Activated naive CD4-positive, alpha-beta T cell treated with anti-CD3 and anti-CD28 coated beads, Interleukin-2, amount 50 U/mL, for 16 hours (primary cell): ENCODE measurements at places on chromosomes 1 and 21.

- DNase-seq, result no peak
These were observed 606.5 kb upstream of the CAMK1G start for GRCh38 chr1:208977012-208977411.

GRCh38 chr1:177275736-177276135 lies 105.0 kb downstream of the BRINP2 start:
- DNase-seq, result no peak

- DNase-seq, result no peak
These were observed 128.9 kb upstream of the DNAH14 start for GRCh38 chr1:224800486-224801119.

- no peak for DNase-seq
These were observed 21.2 kb downstream of the MCM3AP start for GRCh38 chr21:46264046-46264689.

DNA sequence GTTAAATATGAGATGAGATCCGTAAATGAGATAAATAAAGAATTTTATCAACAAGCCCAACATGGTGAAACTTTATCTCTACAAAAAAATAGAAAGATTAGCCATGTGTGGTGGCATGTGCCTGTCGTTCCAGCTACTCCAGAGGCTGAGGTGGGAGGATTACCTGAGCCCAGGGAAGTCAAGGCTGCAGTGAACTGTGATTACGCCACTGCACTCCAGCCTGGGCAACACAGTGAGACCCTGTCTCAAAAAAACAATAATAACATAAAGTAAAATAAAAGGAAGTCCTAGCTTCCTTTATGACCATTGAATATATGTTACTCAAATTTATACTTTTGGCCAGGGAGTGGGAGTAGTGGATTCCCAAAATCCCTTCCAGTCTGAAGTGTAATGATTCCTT lies 48.7 kb upstream of the TEKT2 start:
- DNase-seq, result no peak

- no peak for DNase-seq
These were observed 82.8 kb upstream of the CHODL start for GRCh38 chr21:18161841-18162240.

DNA sequence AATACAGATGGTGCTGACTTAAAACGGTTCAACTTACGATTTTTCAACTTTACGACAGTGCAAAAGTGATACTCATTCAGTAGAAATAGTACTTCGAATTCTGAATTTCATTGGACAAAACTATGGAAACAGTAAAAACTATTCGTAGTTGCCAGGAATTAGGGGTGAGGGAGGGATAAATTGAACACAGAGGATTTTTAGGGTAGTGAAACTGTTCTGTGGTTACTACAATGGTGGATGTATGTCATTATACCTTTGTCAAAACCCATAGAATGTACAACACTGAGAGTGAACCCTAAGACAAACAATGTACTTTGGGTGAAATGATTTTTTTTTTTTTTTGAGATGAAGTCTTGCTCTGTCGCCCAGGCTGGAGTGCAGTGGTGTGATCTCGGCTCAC lies 7.5 kb downstream of the DDR2 start:
- no peak for DNase-seq

DNA sequence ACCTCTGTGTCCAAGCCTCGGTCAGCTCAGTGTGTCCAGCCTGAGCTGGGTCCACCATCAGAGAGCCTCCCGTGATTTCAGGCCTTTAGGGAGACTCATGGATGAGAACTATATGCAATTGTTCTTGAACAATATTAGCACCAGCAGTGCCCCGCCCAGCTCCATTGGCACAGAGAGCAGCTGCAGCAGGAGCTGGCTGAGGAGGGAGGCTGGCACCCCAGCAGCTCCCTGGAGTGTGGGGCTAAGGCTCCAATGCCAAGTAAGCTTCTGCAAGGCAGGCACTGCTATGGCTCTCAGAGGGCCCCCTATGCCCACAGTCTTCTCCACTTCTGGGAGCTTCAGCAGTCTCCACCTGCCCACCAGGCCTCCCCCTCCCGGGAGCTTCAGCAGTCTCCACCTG lies 593.3 kb downstream of the MATN1 start:
- DNase-seq, result no peak

GRCh38 chr1:68624233-68624632 lies 127.4 kb upstream of the DEPDC1 start:
- no peak for DNase-seq

DNA sequence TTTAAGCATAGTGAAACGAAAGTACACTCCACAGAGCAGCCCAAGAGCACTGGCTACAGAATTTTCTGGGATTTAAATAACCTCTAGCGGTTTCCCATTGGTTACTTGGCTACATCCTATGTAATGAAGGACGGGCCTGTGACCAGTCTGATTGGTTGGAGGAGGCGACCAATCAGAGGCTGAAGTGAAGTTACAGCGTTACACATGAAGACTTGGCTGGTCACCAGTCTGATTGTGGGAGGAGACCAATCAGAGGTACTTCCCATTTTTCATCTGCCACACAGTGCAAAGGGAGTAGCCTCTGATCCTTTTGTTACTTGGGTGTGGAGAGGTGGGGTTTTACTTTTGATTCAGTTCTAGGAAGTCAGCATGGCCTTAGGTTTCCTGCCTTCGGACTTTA lies 142.7 kb upstream of the SERTAD4 start:
- DNase-seq, result no peak

DNA sequence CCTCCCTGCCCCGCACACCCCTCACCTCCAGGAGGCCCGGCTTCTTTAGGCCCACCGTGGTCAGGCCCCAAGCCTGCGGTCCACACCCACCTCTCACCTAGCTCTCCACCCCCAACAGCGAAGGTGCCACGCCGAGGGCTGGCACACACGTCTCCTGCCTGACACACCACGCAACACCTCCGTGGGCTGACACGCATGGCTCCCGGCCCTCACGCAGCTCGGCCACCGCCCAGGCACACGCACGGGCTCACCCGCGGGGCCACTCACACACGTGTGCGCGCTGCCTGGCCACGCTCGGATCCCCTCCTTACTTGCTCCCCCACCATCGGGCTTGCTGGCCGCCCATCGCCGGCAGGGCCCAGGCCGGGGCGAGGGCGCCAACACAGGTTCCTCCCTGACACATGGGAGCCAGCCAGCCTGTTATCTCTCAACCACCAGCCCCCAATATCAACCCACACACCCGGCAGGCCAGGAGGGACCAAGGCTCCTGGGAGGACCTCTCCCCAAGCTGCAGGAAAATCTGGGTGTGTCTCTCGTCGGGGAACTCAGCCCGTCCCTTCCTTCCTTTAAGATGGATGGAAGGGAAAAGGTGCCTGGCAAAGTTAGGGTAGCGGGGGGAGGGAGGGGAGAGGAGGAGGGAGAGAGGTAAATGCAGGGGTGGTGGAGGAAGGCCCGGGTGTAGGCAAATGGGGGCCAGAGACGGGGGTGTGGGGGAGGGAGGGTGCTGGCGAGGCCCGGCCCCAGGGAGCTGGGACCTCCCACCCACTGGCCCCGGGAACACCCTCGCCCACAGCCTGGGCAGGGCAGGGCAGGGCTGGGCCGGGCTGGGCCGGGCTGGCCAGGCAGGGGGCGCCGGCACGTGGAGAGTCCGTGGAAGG lies 546 bp downstream of the ELOVL1 start:
- peak; percentile 58 for DNase-seq

- DNase-seq, result no peak
These were observed 904 bp downstream of the GJB3 start for GRCh38 chr1:34781844-34782391.

GRCh38 chr1:110118636-110119396 lies 6.6 kb downstream of the UBL4B start:
- DNase-seq, result peak; percentile 47

GRCh38 chr1:58041621-58042020 lies 504.9 kb downstream of the OMA1 start:
- no peak for DNase-seq

GRCh38 chr1:7551442-7551841 lies 219.7 kb upstream of the VAMP3 start:
- no peak for DNase-seq

- no peak for DNase-seq
These were observed 40.3 kb downstream of the NPHP4 start for GRCh38 chr1:5951846-5952410.

- no peak for DNase-seq
These were observed 5.8 kb downstream of the SDC3 start for GRCh38 chr1:30902593-30903290.
